Eye (tissue), 1 donor: ENCODE measurements at places on chromosomes 7 and 10.

DNA sequence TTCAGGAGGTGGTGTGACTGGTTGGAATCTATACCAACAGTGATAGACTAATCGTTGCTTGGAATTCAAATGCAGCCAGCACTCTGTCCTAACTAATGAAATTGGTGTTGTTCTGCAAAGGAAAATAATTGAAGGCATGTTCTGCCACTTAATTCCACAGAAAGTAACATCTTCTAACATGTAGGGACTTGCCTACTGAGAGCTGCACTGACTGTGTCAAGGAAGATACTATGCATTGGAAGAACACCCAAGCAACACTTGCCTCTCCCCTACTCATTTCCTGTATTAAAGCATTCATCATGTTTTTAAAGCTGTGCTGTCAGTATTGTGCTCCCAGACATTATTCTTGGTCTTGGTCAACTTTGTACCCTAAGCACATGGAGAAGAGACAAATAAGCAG lies 2.7 kb upstream of the CYP3A7 start:
- DNase-seq, result no peak

DNA sequence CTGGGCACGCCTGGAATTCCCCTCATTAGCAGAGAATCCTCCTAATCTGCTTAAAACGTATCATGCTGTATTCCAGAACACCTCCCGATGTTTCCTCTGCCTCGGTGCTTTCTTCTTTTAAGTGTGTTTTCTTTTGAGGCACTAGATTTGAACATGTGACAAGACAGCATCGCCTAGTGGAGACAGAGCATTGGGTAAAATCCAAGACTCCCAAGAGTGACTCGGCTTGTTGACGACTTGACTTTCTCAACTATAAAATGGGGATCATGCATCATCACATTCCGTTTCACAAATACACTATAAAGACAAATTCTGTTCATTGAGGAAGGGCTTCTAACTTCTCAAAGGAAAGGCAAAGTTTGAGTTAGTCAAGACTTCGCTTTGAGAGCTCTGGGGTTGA lies 105.6 kb upstream of the RNF32 start:
- DNase-seq, result no peak

- DNase-seq, result no peak
These were observed 137.4 kb downstream of the WDR37 start for GRCh38 chr10:1193561-1193960.

DNA sequence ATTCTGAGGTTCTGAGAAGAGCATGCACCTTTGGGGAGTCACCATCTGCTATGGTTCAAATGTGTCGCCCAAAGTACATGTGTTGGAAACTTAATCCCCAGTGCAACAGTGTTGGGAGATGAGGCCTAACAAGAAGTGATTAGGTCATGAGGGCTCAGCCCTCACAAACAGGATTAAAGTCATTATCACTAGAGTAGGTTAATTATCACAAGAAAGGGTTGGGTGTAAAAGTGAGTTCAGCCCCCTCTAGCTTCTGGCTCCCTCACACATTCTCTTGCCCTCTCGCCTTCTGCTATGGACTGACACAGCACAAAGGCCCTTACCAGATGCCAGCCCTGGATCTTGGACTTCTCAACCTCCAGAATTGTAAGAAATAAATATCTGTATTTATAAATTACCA lies 100.3 kb upstream of the C10orf90 start:
- DNase-seq, result no peak

DNA sequence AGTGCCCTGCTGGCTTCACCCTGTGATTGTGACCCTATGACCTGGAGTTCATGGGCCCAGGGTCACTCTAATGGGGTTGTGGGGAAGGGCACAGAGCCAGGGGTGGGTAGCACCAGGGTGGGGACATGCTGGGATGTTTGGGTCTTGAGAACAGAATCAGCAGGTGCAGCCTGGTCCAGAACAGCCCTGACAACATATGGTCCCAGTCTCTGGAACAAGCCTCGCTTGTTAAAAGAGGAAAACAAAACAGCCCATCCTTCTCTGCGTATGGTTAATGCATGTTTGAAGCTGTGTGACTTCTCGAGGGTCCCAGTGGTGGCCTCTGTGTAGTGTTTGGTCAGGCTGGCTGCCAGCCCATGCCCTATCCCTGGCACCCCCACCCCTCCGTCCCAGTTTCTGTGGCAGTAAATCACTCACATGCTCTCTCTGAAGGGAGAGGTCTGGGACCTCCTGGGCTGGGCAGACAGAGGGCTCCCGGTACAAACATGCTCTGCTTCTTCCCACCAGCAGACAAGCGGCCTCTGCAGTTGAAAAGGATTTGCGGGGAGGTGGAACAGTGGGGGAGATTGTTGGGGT lies 79.4 kb downstream of the FAM241B start:
- DNase-seq, result no peak
